Renal cortex interstitium (tissue), 15 donors: ENCODE measurements at places on chromosomes 5 and 9.

DNA sequence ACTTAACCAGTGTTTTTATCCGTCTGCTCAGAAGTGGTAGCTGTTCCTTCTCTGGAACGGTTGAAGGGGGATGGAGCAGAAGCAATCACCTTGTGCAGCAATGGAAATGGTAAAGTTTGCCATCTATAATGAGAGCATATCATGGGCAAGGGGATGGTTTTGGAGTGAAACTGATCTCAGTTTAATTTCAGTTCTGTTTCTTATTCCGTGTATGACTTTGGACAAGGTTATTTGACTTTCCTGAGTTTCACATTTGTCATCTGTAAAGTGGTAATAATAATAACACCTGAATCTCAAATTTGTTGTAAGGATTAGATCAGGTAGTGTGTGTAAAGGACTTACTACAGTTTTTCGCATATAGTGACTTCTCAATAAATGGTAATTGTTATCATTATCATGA lies 106.1 kb downstream of the PCSK1 start:
- DNase-seq: no peak

DNA sequence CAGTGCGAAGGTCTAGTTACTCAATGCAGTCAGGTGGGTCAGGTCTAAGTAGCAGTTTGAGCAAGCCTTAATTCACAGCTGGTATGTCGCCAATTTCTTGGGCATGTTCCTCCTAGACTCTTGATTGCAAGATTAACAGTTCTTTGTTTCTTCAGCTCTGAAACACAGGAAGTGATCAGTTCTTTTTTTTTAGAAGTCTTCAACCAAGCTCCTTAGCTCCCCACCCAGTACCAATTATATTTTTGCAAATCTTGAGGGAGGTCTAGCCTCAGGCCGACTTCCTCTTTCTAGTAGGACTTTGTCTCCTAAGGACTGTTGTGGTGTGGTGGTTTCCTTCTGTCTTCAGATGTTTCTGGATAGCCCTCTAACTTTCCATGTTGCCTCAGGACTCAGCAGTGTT lies 2054.2 kb downstream of the MAT2B start:
- DNase-seq: no peak

GRCh38 chr9:4058931-4059330 lies 240.9 kb downstream of the GLIS3 start:
- no peak for DNase-seq

DNA sequence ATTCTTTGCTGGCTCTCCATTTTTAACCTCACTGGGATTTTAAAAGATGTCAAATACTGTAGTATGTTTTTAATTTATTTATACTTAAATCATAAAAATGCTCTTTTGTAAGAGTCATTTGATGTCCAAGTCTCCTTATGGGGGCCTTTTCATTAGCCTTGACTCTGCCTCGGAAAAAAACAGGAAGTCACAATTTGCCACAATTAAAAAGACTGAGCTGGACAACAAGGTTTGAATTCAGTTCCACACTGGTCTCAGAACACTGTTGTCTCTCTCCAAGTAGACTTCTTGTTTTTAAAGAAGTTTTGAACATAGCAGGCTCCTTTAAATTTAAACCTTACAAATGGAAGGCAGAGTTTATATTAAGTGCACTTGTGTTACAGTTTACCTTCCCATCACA lies 444.2 kb downstream of the ACTL7B start:
- DNase-seq: no peak

GRCh38 chr9:112750764-112751055 lies 150 bp downstream of the SNX30 start:
- no peak for DNase-seq

- no peak for DNase-seq
Observed at GRCh38 chr9:38183994-38184568, 115.1 kb upstream of the SHB start.

DNA sequence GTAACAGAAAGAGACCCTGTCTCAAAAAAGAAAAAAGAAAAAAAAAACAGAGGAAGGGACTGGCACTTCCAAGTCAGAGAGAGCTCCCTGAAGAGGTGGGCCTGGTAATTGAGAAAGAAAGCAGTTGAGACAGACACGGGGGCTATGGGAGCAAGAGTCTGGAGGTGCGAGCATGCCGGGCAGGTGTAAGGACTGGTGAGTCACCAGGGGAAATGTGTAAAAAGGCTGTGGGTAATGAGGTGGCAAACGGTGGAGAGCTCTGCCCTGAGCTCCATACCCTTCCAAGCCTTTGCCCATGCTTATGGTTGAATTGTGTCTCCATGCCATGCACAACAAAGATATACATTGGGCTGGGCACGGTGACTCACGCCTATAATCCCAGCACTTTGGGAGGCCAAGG lies 18.0 kb upstream of the JADE2 start:
- no peak for DNase-seq

GRCh38 chr9:38263532-38263931 lies 129.0 kb upstream of the ALDH1B1 start:
- DNase-seq: no peak

DNA sequence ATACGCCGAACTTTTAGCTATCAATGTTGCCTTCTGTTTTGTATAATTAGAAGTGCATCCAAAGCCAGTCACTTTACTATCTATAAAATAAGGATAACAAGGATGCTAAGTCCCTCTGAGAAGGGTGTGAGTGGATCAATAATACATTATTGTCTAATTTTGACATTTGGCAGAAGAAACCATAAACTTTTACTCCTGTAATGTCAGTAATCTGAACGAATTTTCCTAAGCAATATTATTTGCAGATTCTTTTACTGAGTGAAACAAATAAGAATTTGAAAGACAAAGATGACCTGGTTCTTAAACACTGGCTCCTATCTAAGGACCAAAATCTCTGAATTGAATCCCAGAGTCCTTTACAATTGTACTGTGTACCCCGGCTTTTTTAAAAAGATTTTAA lies 126.6 kb upstream of the TMEM161B start:
- no peak for DNase-seq
